ENCODE measurements at places on chromosomes 1 and 21.

DNA sequence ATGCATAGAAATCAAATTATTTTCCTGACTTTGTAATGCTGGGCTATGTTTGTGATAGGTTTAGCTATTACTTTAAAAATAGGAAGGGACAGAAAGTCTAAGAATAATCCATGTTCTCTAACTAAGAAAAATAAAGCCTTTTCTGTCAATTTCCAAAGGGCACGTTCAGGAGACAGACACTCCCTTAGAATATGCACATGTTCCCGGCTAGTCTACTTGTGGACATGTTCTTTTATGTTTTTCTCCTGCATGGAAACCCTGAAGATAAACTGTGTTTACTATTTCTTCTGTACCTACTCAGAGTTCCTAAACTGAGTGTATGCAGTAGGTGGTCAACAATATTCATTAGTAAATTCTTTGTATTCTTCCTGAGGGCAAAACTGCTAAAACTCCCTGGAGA is 12.5 kb downstream of the PSMB4 start:
- no peak for DNase-seq

DNA sequence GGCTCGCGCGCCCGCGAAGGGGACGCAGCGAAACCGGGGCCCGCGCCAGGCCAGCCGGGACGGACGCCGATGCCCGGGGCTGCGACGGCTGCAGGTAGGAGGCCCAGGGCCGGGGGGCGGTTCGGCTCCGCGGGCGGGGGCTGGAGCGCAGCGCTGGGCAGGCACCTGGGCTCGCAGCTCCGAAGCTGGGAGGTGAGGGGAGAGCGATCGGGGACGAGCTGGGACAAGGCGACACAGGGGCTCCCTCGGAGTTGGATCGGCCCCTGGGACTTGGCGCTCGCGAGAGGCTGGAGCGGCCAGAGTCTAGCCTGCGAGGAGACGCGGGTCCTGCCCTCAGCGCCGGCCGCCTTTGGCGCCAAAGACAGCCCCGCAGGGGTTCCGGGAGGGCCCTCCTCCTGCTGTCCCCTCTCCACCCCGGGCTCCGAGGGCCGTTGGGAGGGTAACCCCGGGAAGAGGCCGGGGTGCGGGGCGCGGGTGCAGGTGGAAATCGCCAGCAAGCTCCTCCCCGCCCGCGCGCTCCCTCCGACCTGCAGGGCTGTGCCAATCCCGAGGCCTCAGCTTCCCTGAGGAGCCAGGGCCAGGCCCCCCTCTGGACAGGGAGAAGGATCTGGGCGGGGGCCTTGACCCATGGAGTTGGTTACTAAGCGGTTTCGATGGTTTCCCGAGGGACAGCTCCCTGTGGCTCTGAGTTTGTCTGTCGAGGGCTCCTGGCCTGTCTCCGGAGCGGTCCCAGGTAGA is 401 bp downstream of the TP73 start:
- DNase-seq: no peak

GRCh38 chr21:45364468-45365185 is 40.3 kb upstream of the COL18A1 start:
- DNase-seq: peak; percentile 65

DNA sequence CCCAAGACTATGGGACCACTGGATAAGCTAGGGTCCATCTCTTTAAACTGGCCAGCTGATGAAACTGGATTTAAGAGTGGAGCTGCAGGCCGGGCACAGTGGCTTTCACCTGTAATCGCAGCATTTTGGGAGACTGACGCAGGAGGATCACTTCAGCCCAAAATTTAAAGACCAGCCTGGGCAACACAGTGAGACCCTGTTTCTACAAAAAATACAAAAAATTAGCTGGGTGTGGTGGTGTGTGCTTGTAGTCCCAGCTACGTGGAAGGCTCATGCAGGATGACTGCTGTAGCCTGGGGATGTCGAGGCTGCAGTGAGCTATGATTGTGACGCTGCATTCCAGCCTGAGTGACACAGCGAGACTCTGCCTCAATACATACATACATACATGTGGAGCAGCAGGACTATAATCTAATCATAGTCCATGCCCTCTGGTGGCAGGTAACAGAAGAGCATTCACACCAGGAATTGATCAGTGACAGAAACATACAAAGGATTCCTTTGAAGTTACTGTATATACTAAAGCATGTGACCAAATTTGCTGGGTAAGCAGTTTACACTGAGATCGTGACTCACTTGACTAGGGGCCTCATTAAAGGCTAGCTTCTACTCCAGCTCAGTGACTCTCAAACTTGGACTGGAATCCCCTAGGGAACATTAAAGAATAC is 101.5 kb upstream of the SLFNL1 start:
- DNase-seq: peak; percentile 50

DNA sequence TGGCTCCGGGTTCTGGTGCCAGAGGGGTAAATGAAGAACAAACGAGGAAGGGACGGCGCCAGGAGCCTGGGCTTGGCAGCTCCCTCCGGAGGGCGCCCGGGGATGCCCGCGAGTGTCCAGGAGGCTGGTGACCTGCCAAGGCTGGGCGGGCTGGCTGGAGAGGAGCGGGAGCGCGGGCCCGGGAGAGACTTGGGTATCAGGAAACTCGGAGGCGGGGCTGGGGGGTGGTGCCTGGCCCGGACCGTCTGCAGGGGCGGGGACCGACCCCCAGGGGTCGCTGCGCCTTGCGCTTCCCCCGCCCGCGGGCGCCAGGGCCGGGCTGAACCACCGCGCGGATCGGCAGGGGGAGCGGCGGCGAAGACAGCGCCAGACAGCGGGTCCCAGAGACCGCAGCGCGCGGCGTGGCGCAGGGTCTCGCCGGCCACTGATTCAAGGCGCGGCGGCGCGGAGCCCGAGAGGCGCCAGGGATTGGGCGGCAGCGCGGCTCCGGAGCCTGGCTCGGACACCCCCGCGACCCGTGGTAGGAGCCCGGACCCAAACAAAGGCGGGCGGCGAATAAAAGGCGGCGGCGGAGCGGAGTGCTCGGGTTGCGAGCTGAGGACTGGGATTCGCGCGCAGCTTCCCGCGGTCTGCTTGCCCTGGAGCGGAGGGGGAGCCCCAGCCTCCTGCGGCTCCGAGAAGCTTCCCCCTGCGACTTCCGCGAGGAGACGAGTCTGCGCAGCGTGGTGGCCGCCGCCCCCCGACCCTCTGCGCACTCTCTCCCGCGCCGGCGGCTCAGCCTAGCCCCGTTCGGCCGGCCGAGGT is at the start of gene DISP3:
TSS of gene DISP3 (plus strand) at position 585 of the 804 bp plus-strand sequence. CDS start 21,838 bp downstream, outside the sequence.
- DNase-seq: peak; percentile 84

- no peak for DNase-seq
Observed at GRCh38 chr1:113353580-113353979, 36.7 kb upstream of the MAGI3 start.

- peak; percentile 86 for DNase-seq
Observed at GRCh38 chr1:54781023-54781723, 16.9 kb upstream of the PARS2 start.

GRCh38 chr1:171127501-171127900 is 36.8 kb downstream of the FMO3 start:
- DNase-seq: no peak
